ENCODE measurements at places on chromosomes 7 and 10.

GRCh38 chr7:134307320-134307719, 9.4 kb downstream of the SLC35B4 start:
- DNase-seq = no peak

- DNase-seq = no peak
Observed at GRCh38 chr10:118407026-118407425, 64.9 kb upstream of the FAM204A start.

DNA sequence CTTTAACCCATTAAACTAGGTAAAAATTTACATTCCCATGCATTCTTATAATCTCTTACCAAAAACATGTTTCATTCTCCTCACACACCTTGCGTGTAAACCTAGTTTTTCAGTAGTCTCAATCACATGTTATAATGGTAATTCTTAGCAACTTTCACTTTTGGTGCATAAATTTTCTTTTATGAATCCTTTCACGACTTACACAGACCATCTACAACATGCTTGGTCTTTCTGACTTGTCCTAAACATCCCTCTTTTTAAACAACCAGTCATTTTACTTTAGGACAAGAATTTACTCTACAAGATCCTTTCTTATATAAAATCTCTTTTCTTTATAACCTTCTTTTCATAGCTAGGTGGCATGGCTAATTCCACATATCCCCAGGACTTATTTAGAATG, 25.8 kb downstream of the FBXL13 start:
- DNase-seq = no peak

DNA sequence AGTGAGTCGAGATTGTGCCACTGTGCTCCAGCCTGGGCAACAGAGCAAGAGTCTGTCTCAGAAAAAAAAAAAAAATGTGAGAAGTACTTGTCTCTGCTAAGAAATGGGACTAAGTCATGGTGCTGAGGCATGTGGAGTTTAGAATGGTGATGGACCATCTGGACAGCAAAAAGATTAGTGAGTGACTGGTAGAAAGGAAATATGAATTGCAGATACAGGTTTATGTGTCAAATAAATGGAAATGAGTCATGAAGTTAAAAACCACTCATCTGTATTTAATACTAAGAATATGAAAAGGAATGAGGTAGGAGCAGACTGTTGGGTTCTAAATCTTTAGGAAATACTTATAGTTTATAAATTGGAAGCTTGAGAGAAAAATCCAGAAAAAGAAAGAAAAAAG, 625.7 kb upstream of the ANKRD30A start:
- DNase-seq = no peak

GRCh38 chr7:139127648-139128047, 18.1 kb upstream of the ZC3HAV1 start:
- DNase-seq = peak; percentile 42

DNA sequence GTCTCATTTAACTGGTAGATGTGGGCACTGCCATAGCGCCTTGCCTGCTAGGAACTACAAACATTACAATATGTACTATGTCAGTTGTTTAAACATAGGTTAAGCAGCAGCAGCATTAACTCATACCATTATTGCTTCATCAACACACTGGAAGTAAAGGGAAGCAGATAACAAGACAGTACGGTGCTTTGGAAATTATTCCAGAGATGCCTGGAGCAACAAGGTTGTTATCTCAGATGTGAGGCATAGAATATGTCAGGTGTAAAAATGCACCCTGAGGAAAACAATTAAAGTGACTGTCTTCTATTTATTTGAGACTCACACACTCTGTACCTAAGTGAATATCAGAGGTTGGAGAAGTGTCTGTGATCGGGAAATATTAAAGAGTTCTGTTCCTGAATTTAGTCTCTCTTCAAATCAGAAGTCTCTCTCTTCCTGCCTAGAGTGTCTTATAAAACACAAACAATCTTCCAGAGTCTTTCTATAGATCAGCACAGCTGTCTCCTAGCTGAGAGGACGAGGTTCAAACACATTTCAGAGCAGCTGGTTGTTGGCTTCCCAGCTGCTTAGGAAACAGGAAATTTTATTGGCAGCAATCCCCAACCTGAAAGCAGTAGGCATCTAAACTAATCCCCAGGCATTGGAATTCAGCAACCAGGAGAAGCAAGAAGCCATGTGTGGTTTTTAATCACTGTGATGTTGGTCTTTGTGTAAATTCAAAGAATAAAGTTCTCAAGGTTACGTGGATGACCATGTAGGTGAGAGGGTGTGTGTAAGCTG, 994.4 kb upstream of the LRRTM3 start:
- no peak for DNase-seq

DNA sequence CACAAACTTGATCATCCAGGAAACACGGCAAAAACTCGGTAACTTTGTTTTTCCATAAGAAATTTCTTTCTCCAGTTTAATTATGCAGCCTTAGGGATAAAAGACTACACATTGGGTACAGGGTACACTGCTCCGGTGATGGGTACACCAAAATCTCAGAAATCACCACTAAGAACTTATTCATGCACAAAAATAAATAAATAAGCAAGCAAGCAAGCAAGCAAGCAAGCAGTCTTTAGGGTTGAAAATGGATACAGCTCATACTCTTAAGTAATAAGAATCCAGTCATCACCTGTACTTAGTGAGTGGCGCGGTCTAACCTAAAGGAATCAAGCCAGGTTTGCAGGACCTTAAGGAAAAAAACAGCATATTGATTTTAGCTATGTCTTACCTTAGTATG, 30.0 kb downstream of the MCM10 start:
- DNase-seq = no peak

DNA sequence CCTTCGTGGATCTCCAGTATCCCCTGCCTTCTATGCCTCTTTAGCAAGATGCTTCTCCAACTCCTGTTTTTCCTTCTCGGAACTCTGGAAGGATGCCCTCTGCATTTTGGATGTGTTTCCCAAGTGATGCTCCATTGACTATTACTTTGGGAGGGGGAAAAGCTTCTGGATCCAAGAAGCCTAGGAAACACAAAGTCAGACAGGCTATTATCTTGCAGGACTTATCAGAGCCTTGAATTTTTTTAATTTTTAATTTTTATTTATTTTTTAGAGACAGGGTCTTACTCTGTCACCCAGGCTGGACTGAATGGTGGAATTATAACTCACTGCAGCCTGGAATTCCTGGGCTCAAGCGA, 21.1 kb downstream of the TMEM270 start:
- no peak for DNase-seq

GRCh38 chr10:30542895-30543288, 86.7 kb downstream of the LYZL2 start:
- no peak for DNase-seq

DNA sequence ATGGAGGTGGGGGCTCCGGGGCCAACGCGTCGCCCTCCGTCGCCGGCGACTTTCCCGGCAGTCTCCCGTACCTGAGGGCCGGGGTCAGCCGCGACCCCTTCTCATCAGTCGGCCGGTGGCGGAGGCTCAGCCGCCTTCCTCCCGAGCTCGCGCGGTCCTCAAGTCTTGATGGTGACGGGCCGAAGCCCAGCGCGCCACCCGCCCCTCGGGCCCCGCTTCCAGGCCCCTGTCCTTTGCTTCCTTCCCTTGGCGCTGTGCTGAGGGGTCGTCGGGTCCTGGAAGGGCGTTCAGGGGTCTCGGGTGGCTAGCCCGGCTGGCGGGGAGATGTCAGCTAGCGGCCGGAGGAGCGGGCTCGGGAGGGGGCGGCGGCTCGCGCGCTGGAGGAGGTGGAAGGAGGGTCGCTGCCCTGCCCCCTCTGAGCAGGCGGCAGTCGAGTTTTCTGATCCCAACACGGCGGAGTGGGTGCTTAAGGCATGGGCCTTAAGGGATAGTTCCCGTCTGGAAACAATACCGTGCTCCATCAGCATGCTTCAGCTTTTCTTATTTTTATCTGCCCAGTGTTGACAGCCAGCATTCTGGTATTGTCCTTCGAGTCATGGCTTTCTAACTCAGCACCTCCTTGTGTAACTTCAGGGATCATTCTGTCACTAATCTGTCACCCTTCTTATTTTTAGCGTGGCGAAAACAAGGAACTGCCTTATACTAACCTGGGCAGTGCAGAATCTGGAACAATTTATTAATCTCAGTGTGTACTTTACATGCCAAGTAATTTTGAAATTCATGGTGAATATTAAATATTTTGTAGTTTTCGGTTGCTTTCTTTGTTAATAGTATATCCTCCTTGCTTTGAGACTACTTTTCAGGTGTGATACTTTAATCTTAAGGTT, 748 bp downstream of the PHTF2 start:
- DNase-seq = no peak

GRCh38 chr10:124870854-124871425, 69.3 kb downstream of the ABRAXAS2 start:
- no peak for DNase-seq

- no peak for DNase-seq
Observed at GRCh38 chr10:48801001-48801421, 116.3 kb downstream of the WDFY4 start.

- DNase-seq = no peak
Observed at GRCh38 chr10:130915065-130915464, 396.5 kb downstream of the TCERG1L start.

GRCh38 chr7:30906014-30906413, 5.6 kb upstream of the AQP1 start:
- DNase-seq = no peak

- DNase-seq = no peak
Observed at GRCh38 chr10:3472287-3473051, 299.9 kb upstream of the PITRM1 start.

DNA sequence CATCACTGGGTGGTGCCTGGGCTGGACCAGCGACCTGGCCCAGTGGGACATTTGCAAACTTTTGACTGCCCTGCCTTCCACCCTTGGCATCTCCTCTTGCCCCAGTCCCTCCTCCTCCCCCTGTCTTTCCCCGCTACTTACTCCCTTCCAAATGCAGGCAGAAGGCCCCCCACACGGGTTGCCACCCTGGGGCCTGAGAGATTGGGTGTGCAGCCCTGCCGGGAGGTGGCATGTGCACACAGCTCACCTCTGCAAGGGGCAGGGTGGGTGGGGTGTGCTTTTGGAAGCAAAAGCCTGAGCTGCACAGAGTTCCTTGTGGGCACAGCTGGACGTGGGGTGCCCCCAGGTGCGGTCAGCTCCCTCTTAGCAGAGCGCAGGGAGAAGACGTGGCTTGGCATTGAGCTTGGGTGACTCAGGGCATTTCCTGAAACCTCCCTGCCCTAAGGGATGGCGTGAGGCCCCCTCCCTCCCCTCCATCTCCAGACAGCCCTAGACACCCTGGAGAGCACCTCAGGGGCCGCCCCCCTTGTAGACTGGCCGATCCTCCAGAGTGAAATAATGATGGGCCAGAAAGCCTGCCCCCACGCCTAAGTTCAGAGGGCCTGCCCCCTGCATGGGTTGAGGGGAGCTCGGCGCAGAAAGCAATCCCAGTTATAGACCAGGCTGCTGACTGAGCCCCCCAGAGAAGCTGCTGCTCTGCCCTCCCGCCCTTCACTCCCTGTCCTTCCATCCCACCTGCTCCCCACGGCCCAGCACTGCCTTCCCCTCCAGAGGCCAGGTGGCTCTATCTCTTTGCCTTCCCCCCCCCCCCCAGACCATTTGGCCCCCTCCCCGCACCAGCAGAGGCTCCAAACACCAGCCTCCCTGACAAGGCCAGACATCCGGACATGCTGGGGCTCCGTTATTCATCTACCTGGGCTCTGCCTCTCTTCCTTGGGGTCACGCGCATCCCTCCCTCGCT, 2.3 kb upstream of the SHH start:
- DNase-seq = no peak

GRCh38 chr7:15284396-15284795, 277.4 kb downstream of the AGMO start:
- DNase-seq = no peak

- DNase-seq = no peak
Observed at GRCh38 chr10:75408911-75409885, 7.6 kb upstream of the ZNF503 start.

GRCh38 chr10:72912736-72913135, 19.2 kb downstream of the OIT3 start:
- DNase-seq = no peak
